ENCODE measurements at places on chromosomes 6 and 20.
A peak's percentile ranks its signal among the peaks of the same experiment; 100 is the strongest.

DNA sequence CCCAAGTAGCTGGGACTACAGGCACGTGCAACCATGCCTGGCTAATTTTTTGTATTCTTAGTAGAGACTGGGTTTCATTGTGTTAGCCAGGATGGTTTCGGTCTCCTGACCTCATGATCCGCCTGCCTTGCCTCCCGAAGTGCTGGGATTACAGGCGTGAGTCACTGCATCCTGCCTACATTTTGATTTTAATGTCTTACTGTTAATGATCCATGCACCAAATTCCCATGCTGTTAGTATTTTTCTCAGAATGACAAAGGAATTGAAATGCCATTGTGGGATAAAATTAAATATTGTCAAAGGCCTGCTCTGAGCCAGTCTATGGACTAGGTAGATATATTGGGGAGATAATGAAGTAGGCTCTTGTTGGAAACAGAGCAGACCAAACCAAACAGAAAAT lies 28.2 kb downstream of the CBFA2T2 start:
- no peaks in the 10 kb centered on the region for H3K36me3 ChIP-seq
- H3K4me3 ChIP-seq, result no peak overlapping the region
- H3K27me3 ChIP-seq, result no peaks in the 10 kb centered on the region
- H3K27ac ChIP-seq, result no peak overlapping the region
- peaks cover 5% of the 10 kb centered on the region for H3K4me1 ChIP-seq

GRCh38 chr6:166957087-166957804 lies 896 bp upstream of the RNASET2 start:
- H3K36me3 ChIP-seq, result no peaks in the 10 kb centered on the region
- peaks cover 30% of the 10 kb centered on the region for H3K4me1 ChIP-seq
- no peaks in the 10 kb centered on the region for H3K27me3 ChIP-seq
- peak overlapping the region; percentile 90 for H3K27ac ChIP-seq
- peak; percentile 74 for DNase-seq

DNA sequence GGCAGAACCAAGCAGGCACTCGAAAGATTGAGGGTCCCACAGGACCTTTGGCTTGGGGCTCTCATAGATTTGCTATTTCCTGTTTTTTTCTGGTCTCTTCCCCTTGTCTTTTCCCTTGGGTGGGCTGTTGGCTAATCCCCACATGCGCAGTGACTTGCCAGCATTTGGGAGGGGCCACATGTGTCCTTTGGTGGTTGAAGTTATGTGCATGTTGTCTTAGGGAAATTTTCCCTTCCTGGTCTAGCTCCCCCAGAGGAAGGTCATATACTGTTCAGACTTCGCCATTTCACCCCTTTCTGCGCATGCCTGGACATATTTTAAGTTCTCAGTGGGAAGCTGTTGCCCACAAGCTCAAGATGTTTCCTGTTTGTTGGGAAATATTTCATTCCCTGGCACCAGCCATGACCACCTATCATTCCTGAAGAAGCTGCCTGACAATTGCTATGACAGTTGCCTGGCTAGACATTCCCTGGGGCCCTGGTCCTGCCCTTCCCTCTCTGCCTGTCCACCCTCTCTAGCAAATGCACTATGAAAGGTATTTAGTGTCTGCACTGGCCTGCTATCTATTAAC lies 156.2 kb upstream of the THBS2 start:
- no peak overlapping the region for H3K4me3 ChIP-seq
- no peaks in the 10 kb centered on the region for H3K36me3 ChIP-seq
- H3K27ac ChIP-seq, result no peak overlapping the region
- no peaks in the 10 kb centered on the region for H3K27me3 ChIP-seq
- DNase-seq, result no peak
- H3K4me1 ChIP-seq, result peaks cover 9% of the 10 kb centered on the region

DNA sequence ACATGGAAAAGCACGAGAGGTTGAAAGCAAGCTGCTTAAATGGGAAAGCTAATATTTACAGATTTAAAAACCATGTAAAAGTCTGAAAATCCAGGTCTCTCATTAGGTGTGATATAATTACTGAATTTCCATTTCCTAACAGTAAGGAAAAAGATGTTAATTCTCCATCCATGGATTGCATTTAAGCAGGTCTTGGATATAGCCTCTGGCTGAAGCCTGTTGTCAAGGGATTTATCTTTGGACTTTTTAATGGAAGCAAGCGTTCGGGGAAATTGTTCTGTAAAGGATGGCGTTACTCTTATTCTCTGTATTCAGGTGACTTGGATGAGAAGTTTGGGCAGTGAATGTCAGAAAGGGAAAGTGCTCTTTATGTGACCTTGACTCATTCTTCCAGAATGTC lies 233.8 kb downstream of the SLC24A3 start:
- no peak overlapping the region for H3K27ac ChIP-seq
- no peak for DNase-seq
- no peaks in the 10 kb centered on the region for H3K36me3 ChIP-seq
- H3K4me3 ChIP-seq, result no peak overlapping the region

DNA sequence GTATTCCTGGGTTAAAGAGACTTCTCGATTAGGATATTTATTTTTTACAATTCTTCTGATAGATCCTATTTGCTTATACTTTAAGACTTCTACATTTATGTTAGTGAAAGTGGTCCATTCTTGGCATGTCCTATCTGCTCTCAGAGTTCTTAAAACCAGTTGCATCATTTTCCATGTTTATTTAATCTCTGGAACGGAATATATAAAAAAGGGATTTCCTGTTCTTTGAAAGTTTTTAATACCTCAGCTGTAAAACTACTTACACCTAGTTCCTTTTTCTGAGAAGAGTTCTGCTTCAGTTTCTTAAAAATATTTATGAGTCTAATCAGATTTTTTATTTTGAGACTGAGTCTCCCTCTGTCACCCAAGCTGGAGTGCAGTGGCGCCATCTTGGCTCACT lies 18.0 kb upstream of the MYL9 start:
- DNase-seq, result no peak
- peaks cover 68% of the 10 kb centered on the region for H3K36me3 ChIP-seq
- H3K4me3 ChIP-seq, result no peak overlapping the region
- no peak overlapping the region for H3K27ac ChIP-seq

DNA sequence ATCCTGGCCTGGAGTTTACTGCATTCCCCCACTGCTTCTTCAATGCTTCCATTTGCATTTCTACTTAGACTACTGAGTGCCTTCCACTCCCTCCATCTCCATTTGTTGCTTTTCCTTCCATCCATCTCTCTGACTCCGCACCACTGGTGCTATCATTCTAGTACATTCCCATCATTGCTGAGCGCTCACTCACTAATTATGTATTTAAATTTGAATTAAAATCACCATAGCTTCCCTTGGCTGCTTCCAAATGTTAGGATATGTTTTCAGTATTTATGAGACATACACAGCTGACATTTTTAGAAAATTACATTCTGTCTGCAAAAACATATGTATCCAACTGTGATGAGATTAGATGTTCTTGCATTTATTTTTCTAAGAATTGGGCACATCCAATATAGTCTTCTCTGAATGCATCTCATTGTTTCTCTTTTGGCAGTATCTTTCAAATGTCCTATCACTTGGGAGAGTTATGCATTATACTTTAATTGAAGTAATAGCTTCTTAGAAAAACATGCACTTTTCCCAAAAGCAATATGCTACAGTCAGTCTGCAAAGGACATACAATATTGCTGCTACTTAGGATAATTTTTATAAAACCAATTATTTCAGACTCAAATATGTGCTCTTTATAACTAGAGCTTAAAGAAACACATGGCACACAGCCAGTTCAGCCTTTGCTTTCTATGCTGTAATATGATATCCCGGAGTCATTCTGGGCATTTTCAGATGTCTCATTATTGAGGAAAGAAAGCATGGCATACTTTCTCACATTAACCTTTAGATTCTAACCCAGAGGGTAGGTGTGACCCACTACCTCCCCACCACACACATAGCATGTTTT lies 12.1 kb upstream of the COL21A1 start:
- no peaks in the 10 kb centered on the region for H3K36me3 ChIP-seq
- no peaks in the 10 kb centered on the region for H3K4me1 ChIP-seq
- H3K27ac ChIP-seq, result no peak overlapping the region

GRCh38 chr6:68637071-68637470 lies 2.0 kb downstream of the ADGRB3 start:
- H3K4me3 ChIP-seq, result no peak overlapping the region
- peaks cover 10% of the 10 kb centered on the region for H3K27me3 ChIP-seq
- H3K27ac ChIP-seq, result no peak overlapping the region
- H3K36me3 ChIP-seq, result no peaks in the 10 kb centered on the region
- no peak for DNase-seq
- peaks cover 33% of the 10 kb centered on the region for H3K4me1 ChIP-seq

GRCh38 chr6:136923954-136924673 lies 2.0 kb downstream of the SLC35D3 start:
- H3K27me3 ChIP-seq, result peaks cover 48% of the 10 kb centered on the region
- H3K4me3 ChIP-seq, result no peak overlapping the region
- no peak overlapping the region for H3K27ac ChIP-seq
- H3K36me3 ChIP-seq, result no peaks in the 10 kb centered on the region

DNA sequence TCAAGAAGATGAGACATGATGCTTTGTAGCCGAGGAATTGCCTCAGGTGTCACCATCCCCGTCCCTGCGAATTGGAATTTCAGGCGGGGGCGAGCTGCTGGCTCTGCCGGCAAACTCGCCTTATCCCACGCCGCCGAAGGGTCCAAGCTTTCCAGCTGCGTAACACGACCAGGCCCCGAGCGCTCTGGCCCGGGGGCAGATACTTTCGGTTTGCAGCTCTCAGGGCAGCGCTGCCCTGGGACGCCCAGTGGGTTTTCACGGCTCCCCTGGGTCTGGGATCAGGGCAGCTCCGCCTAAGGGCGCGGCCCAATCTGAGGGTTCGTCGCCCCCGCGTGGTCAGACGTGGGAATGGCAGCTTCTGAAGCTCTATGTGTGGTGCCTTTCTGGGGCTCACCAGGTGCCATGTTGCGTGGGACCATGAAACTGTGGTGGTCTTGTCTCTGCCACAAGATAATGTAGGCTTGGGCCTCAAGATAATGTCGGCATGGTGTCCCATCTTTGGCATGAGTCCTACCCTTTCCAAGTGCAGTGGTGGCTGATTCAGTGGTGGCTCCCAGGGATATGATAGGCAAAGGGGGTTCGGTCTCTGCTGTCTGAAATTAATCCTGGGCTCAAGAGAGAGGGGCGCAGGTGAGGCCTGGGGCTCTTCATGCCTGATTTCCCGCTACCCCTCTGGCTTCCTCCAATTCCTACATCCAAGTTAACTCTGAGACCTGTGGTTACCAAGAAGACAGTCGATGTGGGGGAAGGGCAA lies 21.0 kb downstream of the PIGT start:
- H3K27ac ChIP-seq, result peak overlapping the region; percentile 69
- H3K4me1 ChIP-seq, result peaks cover 7% of the 10 kb centered on the region
- peak; percentile 95 for DNase-seq
- peak overlapping the region; percentile 61 for H3K4me3 ChIP-seq

GRCh38 chr6:166301611-166302529 lies 6.3 kb downstream of the PRR18 start:
- H3K27ac ChIP-seq, result no peak overlapping the region
- peaks cover 2% of the 10 kb centered on the region for H3K4me1 ChIP-seq
- no peaks in the 10 kb centered on the region for H3K36me3 ChIP-seq

GRCh38 chr20:62724692-62725595 lies 16.3 kb downstream of the NTSR1 start:
- H3K4me3 ChIP-seq, result no peak overlapping the region
- no peaks in the 10 kb centered on the region for H3K4me1 ChIP-seq
- H3K27me3 ChIP-seq, result peaks cover 81% of the 10 kb centered on the region
- no peak overlapping the region for H3K27ac ChIP-seq
- DNase-seq, result no peak

DNA sequence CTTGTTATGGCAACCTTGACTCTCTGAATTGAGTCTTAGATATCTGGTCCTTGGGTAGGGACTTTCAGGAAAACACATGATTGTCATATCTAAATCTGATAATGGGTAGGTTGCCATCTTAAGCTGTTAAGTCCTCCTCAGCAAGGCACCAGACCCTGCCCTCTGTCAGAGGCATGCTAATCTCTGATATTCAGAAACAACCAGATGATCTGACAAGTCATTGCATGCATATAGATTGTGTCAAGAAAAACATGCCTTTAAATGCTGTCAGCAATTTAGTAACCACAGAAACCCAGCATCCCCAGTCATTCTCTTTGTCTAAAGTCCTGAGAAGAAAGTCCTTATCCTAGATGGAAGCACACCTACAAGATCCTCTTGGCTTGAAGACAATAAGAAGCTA lies 149.1 kb downstream of the EDN1 start:
- no peaks in the 10 kb centered on the region for H3K4me1 ChIP-seq
- H3K27me3 ChIP-seq, result no peaks in the 10 kb centered on the region
- no peak overlapping the region for H3K27ac ChIP-seq
- no peaks in the 10 kb centered on the region for H3K36me3 ChIP-seq
- no peak for DNase-seq

DNA sequence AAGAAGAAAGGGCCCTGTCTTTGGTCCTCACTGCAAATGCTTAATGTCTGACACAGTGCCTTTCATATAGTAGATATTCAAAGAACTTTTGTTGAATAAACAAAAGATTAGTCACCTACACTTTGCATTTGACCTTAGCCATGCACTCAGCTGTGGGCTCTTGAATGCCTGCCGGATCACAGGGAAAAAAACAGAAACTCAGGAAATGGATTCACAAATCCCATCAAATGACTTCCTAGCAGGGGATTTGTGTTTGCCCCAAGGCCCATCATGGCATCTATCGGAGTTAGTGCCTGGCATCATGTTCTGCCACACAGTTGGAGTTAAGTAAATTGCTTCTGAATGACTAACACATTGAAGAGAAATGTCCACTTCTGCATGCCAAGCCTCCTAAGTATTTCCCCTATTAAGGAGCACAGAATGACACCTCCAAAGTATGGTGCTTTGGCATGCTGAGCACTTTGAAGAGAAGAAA lies 72.3 kb upstream of the DST start:
- no peak overlapping the region for H3K27ac ChIP-seq
- no peak for DNase-seq

DNA sequence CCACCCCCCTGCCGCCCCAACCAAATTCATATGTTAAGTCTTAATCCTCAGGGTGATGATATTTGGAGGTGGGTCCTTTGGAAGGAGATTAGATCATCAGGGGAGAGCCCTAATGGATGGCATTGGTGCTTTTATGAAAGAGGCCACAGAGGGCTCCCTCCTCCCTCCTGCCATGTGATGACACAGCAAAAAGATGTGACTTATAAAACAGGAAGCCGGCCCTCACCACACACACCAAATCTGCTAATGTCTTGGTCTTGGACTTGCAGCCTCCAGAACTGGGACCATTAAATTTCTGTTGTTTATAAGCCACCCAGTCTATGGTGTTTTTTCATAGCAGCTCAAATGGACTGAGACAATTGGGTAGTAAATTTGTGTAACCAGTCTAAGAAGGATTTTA lies 176.3 kb downstream of the ADGRG6 start:
- H3K4me1 ChIP-seq, result peaks cover 3% of the 10 kb centered on the region
- no peaks in the 10 kb centered on the region for H3K36me3 ChIP-seq
- H3K27ac ChIP-seq, result no peak overlapping the region
- H3K4me3 ChIP-seq, result no peak overlapping the region

GRCh38 chr6:35295036-35295435 lies 2.6 kb upstream of the DEF6 start:
- DNase-seq, result peak; percentile 34
- no peaks in the 10 kb centered on the region for H3K27me3 ChIP-seq
- no peak overlapping the region for H3K27ac ChIP-seq
- peaks cover 56% of the 10 kb centered on the region for H3K36me3 ChIP-seq
